CD4-positive, alpha-beta T cell treated with Interleukin-17A for 1 hour (primary cell): ENCODE measurements at places on chromosomes 12 and 14.

DNA sequence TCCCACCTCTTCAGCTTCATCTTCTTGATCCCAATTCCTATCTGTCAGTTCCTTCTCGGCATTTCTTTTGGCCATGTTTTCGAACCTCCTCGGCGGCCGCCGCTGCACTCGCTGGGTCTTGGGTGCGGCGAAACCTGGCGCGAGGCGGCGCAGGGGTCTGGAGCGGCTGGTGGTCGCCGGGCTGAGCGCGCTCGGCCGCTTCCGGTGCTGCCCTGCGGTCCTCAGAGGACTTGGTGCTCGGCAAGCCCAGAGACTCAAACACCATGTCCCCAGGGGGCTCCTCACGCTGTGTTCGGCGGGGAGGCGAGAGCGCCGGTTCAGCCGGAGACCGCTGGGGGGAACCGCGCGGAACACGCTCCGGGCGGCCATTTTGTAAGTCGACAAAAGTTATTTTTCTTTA, 51.8 kb downstream of the PPP1R36 start:
- DNase-seq: no peak

DNA sequence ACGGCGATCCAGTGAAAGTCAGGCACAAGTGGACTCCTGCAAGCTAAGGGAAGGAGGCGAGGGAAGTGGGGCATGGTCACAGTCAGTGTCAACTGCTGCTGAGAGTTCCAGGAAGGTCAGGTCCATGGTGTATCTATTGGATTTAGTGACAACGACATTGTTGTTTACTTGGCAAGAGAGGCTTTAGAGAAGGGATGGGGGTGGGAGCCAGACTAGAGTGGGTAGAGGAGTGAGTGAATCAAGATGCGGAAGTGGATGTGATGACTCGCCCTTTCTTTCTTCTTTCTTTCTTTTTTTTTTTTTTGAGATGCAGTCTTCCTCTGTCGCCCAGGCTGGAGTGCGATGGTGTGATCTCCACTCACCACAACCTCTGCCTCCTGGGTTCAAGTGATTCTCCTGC, 12.5 kb downstream of the P2RX7 start:
- no peak for DNase-seq

DNA sequence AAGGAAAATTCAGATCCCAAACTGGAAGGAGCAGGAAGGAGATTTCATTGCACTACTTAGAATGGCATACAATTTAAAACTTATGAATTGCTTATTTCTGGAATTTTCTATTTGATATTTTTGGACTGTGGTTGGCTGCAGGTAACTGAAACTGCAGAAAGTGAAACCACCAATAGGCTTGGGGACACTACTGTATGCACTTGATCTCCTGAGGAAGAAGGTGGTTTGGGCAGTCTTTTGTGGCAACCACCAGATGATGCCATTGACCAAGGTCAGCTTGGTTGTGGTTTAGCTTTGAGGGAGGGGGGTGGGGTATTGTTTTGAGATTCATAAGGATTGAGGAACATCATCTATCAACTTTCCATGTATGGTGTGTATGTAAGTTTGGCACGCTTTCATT, 209.5 kb upstream of the STXBP6 start:
- DNase-seq: no peak

GRCh38 chr12:57139796-57140649, 7.4 kb downstream of the LRP1-AS start:
- no peak for DNase-seq

DNA sequence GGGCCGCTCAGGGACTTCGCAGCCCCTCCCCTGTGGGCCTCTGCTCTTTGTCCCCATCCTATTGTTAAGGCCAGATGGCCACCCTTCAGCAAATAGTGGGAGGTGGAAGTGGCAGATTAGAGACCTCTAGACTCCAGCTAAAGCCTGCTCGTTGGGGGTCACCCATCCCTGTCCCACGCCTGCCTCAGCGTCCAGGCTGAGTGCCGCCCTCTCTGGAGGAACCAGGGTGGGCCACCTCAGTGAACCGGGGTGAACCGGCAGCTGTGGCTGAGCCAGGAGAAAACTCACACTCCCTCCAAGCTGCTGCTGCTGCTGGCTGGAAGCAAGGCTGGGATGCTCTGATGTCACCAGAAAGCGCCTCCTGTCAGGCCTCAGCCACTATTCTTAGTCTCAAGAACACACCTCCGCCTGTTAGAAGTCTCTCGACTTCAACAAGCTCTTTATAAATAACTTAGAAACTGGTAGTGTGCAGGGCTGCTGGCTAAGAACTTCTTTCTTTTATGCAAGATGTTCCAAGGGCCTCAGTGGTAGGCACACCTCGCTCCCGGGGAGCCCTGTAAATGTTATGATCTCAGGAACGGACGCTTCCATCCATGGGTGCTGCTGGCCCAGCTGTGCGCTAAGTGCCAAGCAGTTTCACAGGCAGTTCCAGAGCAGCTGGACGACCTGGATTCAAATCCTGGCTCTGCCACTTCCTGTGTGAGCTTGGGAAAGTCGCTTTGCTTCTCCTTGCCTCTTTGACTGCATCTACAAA, 19.8 kb upstream of the TESC start:
- DNase-seq: no peak

DNA sequence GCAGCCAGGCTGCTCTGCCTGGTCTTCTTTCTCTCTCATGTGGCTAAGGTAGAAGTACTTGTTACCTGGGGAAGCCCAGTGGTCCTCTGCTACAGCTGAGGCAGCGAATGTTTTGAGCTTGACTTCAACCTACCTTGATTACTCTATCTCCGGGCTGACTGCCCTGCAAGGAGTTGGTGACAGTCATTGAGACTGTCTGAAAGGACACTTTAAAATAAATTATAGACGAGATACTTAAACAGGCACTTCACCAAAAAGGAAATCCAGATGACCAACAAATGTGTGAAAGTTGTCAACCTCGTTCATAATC, 474 bp upstream of the CIT start:
- DNase-seq: no peak

DNA sequence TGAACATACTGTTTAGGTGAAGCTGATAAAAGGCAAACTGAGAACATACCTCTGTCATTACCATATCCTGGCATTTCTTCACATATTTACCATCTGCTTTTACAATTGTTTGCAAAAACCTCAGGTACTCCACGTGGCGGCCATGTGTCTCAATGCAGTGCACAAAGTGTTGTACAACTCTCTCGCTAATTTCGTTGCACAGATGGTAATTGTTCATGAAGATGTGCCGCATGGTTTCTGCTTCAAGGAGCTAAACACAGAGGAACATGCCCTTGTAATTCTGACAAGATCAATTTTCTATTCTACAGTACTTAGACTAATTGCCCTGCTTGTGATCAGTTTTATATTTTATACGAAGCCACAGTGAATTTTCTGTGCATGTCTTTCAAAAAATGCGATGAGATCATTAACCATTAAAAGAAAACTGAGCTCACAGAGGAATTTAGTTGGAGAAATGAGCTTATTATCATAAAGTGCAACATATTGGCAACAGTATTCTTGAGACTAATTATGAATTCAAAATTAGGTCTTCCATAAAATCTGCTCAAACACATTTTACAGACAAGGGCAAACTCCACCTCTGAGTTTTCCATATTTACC, 233.8 kb downstream of the ITPR2 start:
- no peak for DNase-seq
